ENCODE measurements at places on chromosomes 7 and 10.

GRCh38 chr7:85734823-85735222 is 548.0 kb upstream of the SEMA3D start:
- no peak for DNase-seq

DNA sequence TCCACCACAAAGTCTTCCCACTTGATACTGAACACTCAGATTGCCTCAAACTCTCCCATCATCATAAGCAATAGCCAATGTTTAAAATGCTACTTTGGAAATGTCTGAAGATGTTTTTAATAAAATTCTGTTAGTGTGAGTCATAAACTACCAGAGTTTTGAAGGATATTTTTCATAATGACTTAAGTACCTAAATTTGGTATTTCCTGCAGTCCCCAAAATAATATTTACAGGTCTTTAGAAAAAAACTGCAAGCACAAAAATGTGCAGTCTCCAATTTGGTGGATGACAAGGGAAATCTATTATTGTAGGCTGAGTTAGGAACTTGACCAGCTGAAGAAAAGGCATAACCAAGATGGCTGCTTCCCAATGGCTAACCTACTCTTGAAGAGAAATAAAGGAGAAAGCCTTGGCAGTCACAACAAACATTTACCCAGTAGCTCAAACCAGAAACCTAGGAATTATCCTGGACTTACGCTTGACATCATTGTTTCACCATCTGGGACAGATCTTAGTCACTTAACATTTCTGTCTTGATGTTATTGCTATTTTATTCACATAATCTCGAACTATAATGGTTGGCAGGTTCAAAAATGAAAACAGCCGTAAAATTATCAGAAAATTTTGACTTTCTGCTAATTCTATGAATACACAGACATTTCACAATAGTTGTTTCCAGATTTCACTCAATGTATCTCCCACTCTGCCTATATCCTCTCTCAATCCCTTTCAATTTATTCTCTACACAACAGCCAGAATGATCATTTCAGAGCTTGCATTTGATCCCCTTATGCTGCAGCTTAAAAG is 111.2 kb upstream of the STEAP1B start:
- DNase-seq, result no peak

- peak; percentile 27 for DNase-seq
These were observed 815 bp downstream of the NEUROG3 start for GRCh38 chr10:69572159-69573055.

DNA sequence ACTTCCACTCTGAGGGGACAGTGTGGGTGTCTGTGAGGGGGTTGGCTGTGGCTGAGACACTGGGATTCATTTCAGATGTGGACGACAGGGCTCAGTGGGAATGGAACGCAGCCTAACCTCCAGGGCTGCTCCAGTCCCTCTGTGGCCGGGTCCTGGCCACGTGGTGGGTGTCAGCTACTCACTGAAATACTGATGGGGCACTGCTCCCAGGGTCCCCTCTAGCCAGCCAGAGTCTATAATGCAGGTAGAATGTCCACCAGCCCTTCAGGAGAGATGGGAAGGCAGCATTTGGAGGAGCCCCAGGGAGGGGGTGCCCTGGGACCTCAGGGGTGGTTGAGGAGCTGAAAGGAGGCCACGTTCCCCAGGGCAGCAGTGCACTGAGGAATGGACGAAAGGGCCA is 87.2 kb upstream of the LANCL2 start:
- no peak for DNase-seq

DNA sequence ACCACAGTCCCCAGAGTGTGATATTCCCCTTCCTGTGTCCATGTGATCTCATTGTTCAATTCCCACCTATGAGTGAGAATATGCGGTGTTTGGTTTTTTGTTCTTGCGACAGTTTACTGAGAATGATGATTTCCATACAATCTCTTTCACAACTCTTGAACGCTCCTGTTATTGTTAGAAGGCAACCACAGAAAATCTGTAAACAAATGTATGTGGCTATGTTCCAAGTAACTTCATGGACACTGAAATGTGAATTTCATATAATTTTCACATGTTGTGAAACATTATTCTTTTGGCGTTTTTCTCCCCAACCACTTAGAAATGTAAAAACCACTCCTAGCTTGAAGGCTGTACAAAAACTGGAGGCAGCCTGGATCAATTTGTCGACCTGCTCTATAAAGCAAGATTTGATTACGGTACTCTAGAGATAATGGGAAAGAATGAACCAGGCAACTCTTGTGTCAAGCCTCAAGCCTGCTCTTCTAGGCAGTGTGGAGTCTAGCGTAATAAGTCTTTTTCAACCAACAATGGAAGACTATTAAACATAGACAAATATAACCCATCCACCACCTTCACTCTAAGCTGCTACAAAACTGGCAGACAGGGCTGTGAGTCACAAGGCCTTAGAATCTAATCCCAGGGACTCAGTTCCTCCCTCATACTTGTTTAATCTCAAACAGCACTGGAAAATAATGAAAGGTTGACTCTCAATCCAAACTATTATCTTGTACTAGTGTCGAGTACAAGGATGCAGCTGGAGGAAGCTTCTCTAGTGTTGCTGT is 22.7 kb downstream of the ARL3 start:
- no peak for DNase-seq

DNA sequence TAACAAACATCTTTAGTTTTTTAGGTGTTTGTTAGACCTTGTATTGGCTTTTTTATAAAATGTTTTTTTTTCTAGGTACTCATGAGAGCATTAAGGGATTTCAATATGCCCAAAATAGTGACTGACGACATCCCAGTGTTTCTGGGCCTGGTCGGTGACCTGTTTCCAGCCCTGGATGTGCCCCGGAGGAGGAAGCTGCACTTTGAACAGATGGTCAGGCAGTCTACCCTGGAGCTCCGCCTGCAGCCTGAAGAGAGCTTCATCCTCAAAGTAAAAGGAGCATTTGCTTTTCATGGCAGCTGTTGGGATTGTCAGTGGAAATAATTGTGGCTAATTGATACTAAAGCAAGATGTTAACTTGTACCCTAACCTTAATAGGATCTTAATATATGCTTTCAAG is 161.5 kb downstream of the DNAH11 start:
- DNase-seq, result no peak

- DNase-seq, result no peak
These were observed 7.7 kb downstream of the VWA2 start for GRCh38 chr10:114246679-114247305.

DNA sequence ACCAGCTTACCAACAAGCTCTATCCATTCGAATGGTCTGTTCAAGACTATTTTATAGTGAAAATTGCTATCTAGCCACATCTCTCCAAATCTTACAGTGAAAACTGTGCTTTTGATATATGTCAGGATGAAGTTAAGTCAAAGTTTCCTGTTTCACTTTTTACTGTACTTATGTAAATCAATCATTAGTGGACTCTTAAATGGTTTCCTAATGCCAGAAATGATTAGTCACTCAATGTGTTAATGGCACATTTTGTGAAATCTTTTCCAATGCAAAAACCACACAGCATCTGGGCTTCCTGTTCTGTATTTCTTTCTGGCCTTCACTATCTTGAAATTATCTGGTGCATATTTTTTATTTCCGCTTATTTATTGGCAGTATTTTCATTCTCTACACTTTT is 87.3 kb upstream of the STEAP1B start:
- no peak for DNase-seq

GRCh38 chr7:106220307-106220706 is 64.5 kb downstream of the NAMPT start:
- DNase-seq, result no peak

- no peak for DNase-seq
These were observed 6.1 kb downstream of the SKAP2 start for GRCh38 chr7:26858241-26858715.

- DNase-seq, result no peak
These were observed 72.0 kb downstream of the DOCK1 start for GRCh38 chr10:126977216-126977615.

DNA sequence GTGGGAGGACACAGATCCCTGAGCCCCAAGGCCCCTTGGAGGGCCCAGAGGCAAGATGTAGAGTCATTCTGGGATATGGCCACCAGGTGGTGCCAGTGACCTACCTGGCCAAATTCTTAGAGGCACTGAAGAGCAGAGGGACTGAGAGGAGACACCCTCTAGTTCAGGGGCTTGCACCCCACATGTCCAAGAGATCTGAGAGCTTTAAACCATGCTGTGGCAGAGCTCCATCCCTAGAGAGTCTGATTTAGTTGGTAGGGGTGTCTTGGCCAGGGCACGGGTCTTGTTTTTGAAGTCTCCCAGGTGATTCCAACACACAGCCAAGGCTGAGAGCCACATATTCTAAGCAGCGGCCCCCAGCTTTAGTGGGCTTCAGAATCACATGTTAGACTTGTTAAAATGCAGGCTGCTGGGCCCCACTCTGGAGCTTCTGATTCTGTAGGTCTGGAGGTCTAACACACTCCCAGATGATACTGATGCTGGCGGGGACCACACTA is 52.5 kb downstream of the PRF1 start:
- peak; percentile 80 for DNase-seq

- no peak for DNase-seq
These were observed 125.7 kb downstream of the CD36 start for GRCh38 chr7:80764132-80764531.

GRCh38 chr7:77330169-77330882 is 85.8 kb downstream of the GSAP start:
- DNase-seq, result no peak

GRCh38 chr10:104144931-104145330 is 23.0 kb downstream of the SFR1 start:
- no peak for DNase-seq

GRCh38 chr7:124030964-124031363 is 1.9 kb downstream of the TMEM229A start:
- DNase-seq, result no peak

DNA sequence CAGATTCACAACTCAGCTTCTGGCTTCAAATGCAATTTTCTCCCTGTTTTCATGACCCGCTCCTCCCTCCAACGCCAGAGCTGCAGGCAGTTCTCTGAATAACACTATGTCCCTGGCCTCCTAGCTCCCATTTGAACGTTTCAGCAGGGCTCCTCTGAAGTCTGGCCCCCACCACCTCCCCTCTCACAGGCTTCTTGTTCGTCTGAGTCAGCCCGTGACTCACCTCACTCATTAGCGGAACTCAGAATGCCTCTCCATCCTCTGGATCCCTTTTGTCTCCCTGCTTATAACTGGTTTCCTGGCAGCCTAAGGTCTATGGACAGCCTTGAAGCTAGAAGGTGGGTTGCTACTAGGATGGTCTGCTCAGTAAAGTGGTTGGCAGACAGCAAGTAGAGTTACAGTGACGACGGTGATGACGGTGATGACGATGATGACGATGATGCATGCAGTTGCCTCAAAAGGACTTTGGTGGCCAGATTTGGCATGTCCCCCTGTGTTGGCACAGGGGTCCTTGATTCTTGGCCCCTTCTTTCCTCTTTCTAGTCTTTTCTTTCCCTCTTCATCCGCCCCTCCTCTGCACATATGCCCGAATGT is 83.3 kb upstream of the MKLN1 start:
- peak; percentile 40 for DNase-seq

DNA sequence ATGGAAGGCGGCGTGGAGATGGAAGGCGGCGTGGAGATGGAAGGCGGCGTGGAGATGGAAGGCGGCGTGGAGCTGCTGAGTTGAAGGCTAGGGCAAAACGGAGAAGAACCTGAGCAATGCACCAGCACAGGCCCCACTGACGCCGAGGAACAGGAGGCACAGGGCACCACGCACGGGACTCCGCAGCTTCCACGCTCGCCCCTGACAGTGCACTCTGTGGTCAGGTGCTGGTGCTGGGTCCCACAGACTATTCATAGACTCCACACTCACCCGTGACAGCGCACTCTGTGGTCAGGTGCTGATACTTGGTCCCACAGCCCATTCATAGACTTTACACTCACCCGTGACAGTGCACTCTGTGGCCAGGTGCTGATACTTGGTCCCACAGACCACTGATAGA is 34.0 kb downstream of the CPXM2 start:
- DNase-seq, result no peak

DNA sequence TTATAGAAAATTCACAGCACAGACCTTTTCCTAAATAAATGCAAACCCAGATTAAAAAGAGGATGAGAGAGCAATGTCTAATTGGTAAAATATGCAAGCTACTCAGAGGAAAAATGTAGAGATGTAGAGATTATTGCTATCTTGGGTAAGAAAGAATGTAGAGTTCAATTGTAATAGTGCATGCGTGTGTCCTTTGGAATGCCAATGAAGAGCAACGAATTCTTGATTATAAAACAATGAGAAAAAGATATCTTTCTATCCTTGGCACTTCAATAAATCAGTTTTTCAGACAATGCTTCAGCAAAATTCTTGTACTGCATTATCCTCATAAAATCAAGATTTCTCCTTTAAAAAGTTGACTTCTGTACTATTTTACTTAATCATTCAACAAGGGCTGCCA is 50.9 kb downstream of the SEMA3D start:
- no peak for DNase-seq

DNA sequence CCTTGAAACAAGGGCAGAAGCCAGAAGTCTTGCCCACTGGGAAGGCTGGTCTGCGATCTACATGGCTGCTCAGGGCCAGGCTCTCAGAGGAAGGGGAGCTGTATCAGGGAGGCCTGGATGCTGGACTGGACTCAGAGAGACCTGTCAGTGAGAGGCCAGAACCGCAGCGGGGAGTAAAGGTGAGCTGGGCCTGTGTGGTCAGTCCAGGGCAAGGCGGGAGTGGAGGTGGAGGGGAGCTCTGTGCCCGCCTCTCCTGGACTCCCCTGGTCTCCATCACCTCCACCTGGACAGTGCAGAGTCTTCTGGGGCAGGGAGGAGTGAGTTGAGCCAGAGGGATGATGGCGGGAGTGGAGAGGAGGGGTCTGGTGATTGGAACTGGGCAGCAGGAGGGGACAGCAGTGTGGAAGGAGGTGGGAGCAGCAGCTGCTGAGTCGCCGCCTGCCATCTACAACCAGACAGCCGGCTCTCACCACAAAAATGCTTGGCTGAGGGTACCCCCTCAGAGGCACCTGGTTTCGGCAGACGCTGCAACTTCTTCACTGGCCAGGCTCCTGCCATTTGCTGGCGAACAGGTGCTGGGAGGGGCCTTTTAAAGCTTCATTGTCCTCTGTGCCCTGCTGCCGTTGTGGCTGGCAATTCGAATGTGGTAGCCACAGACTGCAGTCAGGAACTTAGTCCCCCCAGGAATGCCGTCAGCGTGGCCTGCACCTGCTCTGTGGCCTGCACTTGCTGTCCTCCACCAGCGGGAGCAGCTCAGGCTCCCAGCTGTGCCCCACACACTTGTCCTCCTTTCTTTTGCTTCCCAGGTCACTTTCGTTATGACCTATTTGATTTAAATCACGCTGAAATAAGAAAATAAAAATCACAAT is 3.5 kb downstream of the RASSF4 start:
- DNase-seq, result no peak

DNA sequence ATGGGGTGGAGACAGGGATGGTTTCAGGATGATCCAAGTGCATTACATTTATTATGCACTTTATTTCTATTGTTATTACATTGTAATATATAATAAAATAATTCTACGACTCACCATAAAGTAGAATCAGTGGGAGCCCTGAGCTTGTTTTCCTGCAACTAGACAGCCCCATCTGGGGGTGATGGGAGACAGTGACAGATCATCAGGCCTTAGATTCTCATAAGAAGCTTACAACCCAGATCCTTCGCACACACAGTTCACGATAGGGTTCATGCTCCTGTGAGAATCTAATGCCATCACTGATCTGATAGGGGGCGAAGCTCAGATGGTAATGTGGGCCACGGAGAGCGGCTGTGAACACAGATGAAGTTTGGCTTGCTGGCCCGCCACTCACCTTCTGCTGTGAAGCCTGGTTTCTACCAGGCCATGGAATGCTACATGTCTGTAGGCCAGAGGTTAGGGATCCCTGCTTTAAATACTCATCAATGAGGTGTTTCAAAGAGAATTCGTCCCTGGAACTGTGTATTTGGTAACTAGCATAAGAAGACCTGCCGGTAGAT is 21.2 kb upstream of the PRKCQ start:
- DNase-seq, result peak; percentile 41

All from activated CD8-positive, alpha-beta memory T cell treated with anti-CD3 and anti-CD28 coated beads, Interleukin-2, amount 50 U/mL, for 4 hours (primary cell).